ENCODE measurements at places on chromosomes 5 and 9. TPM values are rescaled to one million over a fixed set of nuclear protein-coding genes. Genes with fewer than 3 reads are reported as not detected.

The CDH9 gene
- 0.24 TPM for total RNA-seq

GRCh38 chr9:106156465-106156864 lies 462.1 kb downstream of the TMEM38B start:
- no peaks in the 10 kb centered on the region for H3K36me3 ChIP-seq
- no peaks in the 10 kb centered on the region for H3K27me3 ChIP-seq
- no peaks in the 10 kb centered on the region for H3K4me1 ChIP-seq
- DNase-seq = no peak

DNA sequence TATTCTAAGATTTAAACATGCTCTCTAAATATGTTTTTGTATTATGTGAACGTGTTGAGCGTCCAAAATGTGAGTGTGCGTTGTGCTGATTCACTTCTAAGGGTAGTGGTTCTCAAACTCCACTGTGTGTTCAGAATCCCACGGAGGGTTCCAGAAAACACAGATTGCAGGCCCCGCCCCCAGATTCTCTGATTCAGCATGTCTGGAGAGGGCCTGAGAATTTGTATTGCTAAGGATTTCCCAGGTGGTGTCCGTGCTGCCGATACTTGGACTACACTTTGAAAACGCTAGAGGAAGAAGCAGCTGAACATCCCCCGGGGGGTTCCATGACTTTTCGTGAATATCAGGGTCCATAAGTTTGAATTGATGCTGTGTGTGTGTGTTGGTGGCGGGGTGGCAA lies 1043.2 kb upstream of the WWC1 start:
- H3K27ac ChIP-seq = no peak overlapping the region
- no peaks in the 10 kb centered on the region for H3K27me3 ChIP-seq
- no peak overlapping the region for H3K4me3 ChIP-seq
- no peaks in the 10 kb centered on the region for H3K36me3 ChIP-seq

- no peak overlapping the region for H3K27ac ChIP-seq
- H3K4me1 ChIP-seq = peaks cover 54% of the 10 kb centered on the region
- no peak for DNase-seq
- H3K36me3 ChIP-seq = no peaks in the 10 kb centered on the region
- no peak overlapping the region for H3K4me3 ChIP-seq
Measured at GRCh38 chr5:56060276-56061110, 65.7 kb upstream of the IL6ST start.

DNA sequence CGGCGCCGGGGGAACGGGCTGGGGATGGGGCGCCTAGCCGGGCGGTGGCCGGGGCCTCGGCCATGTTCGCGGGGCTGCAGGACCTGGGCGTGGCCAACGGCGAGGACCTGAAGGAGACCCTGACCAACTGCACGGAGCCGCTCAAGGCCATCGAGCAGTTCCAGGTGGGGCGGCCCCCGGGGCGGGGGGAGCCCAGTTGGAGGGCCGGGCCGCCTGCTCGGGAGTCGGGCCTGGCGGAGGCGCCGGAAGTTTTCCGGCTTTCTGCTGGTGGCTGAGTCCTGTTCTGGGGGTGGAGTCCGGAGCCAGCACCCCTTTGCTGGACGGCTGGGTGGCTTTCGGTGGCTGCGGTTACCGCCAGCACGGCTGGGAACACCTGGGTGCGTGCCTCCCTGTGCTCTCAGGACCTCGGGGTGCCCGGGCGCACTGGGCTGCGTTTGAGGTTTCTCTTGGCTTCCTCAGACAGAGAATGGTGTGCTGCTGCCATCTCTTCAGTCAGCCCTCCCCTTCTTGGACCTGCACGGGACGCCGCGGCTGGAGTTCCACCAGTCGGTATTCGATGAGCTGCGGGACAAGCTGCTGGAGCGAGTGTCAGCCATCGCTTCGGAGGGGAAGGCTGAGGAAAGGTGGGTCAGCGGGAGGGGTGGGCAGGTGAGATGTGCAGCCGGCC lies 454 bp downstream of the NELFB start:
- DNase-seq = peak; percentile 46
- peak overlapping the region; percentile 91 for H3K4me3 ChIP-seq
- H3K36me3 ChIP-seq = peaks cover 17% of the 10 kb centered on the region
- peaks cover 50% of the 10 kb centered on the region for H3K4me1 ChIP-seq

GRCh38 chr5:169100735-169101075 lies 200.2 kb downstream of the SLIT3 start:
- no peaks in the 10 kb centered on the region for H3K4me1 ChIP-seq
- no peaks in the 10 kb centered on the region for H3K36me3 ChIP-seq
- no peak for DNase-seq
- peaks cover 2% of the 10 kb centered on the region for H3K27me3 ChIP-seq
- H3K4me3 ChIP-seq = no peak overlapping the region
- no peak overlapping the region for H3K27ac ChIP-seq

The ATG12 gene
- total RNA-seq = 45.1 TPM

GRCh38 chr5:37991301-37992299 lies 151.8 kb upstream of the GDNF start:
- H3K4me3 ChIP-seq = peak overlapping the region; percentile 53
- no peak overlapping the region for H3K27ac ChIP-seq

DNA sequence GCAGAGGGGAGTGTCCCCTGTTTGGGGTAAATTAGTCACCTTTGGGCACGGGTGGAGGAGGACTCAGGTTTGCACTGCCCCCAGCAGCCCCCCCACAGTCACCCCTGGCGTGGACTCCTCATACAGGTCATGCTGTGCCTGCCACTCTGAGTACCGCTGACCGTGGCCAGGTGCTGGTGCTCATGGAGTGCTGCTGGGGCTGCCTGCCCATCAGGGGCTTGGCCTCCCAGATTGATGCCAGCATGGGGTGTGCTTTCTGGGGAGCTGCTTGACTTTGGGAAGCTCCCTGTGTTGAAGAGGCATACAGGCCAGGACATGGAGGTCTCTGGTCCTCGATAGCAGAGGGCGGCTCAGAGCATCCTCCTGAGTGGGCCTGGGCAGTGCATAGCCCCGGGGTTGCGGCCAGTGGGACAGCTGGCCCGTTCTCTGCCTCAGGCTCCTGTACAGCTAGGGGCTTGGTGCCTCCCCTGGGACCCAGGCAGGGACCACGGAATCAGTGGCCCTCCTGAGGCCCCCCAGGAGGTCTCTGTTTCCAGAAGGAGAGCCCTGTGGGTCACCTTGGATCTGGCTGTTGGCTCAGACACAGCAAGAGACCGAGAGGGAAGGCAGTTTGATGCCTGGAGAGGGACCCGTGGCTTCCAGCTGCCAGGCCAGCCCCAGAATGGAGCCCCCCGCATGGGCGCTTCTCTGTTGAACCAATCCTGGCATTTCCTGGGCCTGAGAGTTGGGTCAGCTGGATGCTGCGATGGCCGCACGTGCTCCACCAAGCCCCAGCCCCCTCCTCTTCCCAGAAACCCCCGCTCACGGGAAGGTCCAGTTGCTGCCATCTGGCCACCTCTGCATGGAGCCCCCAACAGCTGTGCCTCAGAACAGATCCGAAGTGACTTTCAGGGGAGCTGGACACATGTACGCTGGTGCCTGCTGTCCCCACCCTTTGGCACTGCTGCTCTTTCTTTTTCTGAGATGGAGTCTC lies 6.1 kb upstream of the AJM1 start:
- no peaks in the 10 kb centered on the region for H3K27me3 ChIP-seq
- no peak for DNase-seq
- peaks cover 20% of the 10 kb centered on the region for H3K36me3 ChIP-seq

Data from HepG2 (cell line).